Stimulated activated CD8-positive, alpha-beta memory T cell treated with anti-CD3 and anti-CD28 coated beads, Interleukin-7, amount 100 ng/mL, for 1 hour (primary cell): ENCODE measurements at places on chromosomes 13 and 19.

DNA sequence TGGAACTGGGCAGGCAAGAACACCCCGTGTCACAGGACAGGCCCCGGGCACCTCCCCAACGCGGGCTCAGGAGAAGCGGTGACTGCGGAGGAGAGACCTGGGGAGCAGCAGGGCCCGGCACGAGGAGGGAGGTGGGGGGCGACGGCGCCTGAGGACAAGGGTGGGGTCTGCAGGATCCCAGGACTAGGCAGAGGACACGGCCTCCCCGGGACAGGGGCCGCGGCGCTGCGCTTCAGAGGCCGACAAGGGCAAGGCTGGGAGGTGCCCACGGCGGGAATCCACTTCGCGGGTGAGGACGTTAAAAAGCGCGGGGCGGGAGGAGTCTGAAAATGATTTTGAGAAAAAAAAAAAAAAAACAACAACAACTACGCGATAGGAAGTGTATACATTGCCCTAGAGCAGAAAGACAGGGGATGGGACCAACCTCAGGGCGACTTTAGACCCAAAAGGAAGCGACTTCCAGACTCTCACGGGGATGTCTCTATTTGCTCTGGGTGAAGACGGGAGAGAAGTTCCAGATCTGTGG lies 44.9 kb downstream of the ZNF611 start:
- no peak for DNase-seq

GRCh38 chr19:51012661-51013190 lies 6.8 kb downstream of the KLK10 start:
- DNase-seq = no peak

GRCh38 chr13:106612688-106613087 lies 44.8 kb upstream of the ARGLU1 start:
- no peak for DNase-seq

- no peak for DNase-seq
These were observed 4.9 kb upstream of the SMIM17 start for GRCh38 chr19:56637976-56638555.

- no peak for DNase-seq
These were observed 5.8 kb upstream of the JUNB start for GRCh38 chr19:12785431-12786031.

DNA sequence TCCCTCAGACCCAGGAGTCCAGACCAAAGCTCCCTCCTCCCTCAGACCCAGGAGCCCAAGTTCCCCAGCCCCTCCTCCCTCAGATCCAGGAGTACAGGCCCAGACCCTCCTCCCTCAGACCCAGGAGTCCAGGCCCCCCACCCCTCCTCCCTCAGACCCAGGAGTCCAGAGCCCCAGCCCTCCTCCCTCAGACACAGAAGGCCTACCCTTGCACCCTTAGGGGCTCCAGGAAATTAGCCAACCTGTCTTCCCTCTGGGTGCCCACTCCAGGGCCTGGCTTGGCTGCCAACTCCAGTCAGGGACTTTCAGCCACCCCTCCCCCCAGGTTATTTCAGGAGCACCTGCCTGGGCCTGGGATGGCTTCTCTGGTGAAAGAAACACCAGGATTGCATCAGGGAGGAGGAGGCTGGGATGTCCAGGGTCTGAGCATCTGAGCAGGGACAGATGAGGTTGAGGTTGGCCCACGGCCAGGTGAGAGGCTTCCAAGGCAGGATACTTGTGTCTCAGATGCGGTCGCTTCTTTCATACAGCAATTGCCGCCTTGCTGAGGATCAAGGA lies at the start of gene FGF21:
Gene FGF21, plus strand, starts transcription at position 441 of the 558 bp plus-strand sequence. CDS start 713 bp downstream, outside the sequence.
- DNase-seq = no peak

DNA sequence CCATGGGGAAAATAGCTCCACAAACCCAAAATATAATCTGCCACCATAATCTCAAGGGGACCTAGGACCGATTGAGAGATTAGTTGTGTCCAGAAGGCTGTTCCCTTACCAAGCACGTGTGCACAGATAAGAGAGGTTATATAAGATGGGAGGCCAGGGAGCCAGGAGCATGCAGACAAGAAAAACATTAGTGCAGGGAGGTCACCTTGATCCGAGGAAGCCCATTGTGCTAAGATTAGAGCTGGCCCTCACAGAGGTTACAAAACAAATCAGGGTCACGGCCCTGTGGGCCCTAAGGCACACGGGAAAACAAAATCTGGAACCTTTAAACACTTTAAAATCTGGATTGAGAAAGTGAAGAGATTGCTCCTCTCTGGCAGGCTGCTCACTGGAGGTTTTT lies 37.7 kb downstream of the RGCC start:
- DNase-seq = no peak

DNA sequence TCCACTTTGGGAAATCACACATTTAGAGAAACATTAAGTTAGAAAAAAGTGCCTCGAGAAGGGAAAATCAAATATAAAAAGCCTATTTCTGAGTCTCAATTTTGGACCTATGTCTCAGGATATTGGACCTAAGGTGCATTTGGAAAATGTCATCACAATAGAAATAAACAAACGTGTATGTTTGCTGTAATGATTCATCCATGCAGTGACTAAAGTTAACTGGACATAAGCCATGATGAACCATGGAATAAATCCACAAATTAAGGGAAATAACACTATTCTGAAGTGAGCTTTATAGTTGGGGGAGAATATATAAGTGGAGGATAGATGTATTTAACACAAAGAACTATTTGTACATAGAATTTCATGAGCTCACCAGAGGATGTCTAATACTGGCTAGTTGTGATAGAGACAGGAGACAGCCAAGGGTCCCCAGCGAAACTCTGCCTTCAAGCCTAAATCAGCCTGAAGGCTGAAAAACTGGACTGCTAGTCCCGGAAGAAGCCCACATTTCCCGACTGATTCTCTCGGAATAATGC lies 963.3 kb upstream of the SPRY2 start:
- DNase-seq = no peak

DNA sequence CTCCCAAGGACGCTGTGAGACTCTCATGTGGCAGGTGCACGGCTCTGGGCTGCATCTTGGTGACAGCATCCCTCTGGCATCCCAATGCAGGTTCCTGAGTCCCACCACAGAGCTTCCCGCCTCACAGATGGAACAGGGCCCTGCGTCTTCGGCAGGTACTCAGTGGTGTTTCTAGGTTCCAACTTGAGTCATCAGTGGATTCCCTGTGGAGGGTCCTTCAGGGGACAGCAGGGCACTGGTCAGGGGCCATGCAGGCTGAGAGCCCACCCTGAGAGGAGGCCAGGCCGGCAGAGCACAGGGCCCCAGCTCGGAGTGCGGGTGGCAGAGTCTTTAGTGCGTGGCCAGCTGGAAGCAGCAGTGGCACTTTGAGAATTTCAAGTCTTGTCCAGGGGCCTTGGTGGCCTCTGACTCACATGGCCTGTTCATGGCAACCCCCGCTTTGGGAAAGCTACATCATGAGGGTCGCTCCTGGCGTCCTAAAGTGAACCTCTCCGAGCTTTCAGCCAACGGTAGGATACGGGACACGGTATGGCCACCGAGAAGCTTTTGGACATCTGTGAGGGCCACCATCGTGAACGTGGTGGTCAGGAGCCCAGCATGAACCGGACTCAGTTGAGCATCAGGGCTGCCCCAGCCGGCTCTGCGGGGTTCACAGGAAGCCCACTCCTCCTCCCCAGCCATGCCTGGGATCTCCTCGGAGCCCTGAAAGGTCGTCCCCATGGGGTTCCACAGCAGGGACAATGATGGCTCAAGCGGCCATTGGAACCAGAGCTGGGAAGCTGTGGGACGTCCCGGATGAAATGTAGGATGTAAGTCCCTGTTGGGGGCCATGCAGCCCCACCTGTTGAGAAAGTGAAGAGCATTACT lies 72.0 kb upstream of the MCF2L start:
- DNase-seq = no peak

DNA sequence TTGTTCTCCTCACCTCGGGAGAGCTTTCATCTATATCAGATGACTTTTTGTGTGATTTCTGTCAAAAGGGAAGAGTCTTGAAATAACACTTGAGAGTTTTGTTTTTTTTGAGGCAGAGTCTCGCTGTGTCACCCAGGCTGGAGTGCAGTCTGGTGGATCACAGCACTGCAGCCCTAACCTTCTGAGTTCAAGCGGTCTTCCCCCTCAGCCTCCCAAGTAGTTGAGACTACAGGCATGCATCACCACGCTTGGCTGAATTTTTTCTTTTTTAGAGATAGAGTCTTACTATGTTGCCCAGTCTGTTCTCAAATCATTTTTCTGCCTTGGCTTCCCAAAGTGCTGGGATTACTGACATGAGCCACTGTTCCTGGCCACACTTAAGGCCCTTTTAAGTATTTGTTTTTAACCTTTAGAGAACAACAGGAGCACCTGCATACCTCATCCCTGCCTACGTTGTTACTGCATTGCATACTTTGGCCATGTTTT lies 11.4 kb downstream of the NDFIP2 start:
- DNase-seq = no peak

DNA sequence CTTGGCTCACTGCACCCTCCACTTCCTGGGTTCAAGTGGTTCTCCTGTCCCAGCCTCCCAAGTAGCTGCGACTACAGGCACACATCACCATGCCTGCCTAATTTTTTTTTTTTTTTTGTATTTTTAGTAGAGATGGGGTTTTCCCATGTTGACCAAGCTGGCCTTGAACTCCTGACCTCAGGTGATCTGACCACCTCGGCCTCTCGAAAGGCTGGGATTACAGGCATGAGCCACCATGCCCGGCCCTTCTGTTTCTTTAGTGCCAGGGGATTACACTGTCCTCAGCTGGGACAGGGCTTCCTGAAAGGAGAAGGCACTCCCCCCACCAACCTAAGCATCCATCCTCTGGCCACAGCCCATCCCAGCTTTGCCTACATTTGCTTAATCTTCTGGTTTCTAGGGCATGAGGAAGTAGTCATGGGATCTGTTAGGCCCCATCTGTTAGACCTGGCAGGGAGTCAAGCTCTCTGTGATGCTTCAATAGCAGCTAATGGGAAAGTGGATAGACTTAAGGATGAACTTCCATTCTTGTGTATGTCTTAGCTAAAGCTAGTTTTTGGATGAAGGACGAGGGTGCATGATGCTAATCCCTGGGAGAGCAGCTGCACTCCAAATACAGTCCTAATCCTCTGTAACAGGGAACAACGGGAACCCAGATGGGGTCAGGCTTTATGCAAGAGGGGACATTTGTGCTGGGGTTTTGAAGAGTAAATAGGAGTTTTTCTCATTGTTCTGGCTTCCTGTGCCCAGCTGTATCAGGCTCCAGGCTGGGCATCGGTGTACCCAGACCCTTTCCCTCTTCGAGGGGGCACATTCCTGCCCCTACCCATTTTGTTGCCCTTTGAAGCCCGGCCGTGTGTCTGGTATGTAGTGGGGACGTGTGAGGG lies 2.6 kb downstream of the VAV1 start:
- DNase-seq = no peak

DNA sequence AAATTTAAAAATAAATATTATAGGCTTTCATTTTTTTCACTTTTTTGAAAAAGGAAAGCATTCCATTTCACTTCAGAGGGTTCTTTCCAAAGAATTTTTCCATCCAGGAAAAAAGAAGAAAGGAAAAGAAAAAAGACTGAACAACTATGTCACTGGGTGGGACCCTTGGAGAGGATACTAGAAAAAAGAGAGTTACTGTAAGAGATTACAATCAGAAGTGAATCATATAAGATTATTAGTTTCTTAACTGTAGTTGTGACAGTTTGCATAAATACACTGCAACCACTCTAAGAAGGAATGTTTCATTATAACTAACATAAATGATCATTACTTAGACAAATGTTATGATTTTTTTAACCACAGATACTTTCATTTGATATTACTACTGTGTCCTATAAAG lies 87.8 kb downstream of the KLF12 start:
- no peak for DNase-seq

DNA sequence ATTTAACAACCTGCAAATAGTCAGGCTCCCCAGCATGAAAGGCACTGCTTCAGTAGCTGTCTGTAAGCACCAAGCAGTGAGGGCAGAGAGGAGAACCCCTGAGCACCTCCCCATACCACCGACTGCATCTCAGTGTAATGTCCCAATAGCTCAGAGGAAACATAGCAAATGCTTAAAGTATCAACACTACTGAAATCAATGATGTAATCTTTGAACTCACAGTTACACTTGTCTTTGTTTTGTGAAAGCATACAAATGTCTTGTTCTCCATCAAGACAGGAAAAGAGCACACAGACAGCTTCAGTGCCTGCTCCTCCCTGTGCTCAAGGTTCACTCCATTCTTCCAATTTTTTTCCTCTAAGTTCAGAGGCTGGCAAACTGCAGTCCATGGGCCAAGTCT lies 94.7 kb downstream of the IRS2 start:
- no peak for DNase-seq

GRCh38 chr19:5967571-5967970 lies 10.4 kb downstream of the RANBP3 start:
- DNase-seq = no peak

GRCh38 chr13:94247890-94248289 lies 231.6 kb downstream of the DCT start:
- no peak for DNase-seq

- DNase-seq = no peak
These were observed 233.5 kb downstream of the EFNB2 start for GRCh38 chr13:106302011-106302410.

GRCh38 chr19:51480590-51480989 lies 2.3 kb downstream of the CEACAM18 start:
- DNase-seq = no peak

DNA sequence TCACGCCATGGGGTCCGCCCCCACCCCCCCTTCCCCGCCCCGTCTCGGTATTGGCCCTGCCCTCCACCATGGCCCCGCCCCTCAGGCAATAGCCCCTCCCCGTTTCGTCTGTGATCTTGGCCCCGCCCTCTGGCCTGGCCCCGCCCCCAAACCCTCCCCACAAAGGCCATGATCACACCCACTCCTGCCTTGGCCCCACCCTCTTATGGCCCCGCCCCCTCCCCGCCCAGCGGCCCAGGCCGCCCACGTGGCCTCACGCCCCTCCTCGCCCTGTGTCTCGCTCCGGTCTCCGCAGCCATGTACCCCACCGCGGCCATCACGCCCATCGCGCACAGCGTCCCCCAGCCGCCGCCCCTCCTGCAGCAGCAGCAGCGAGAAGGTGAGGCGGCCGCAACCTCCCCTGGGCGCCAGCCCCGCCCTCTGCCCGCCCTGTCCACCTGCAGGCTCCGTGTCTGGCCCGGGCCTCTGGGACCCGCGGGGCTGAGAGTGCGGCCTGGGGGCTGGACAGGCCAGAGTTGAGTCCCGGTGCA lies 61.3 kb downstream of the CELF5 start:
- no peak for DNase-seq

DNA sequence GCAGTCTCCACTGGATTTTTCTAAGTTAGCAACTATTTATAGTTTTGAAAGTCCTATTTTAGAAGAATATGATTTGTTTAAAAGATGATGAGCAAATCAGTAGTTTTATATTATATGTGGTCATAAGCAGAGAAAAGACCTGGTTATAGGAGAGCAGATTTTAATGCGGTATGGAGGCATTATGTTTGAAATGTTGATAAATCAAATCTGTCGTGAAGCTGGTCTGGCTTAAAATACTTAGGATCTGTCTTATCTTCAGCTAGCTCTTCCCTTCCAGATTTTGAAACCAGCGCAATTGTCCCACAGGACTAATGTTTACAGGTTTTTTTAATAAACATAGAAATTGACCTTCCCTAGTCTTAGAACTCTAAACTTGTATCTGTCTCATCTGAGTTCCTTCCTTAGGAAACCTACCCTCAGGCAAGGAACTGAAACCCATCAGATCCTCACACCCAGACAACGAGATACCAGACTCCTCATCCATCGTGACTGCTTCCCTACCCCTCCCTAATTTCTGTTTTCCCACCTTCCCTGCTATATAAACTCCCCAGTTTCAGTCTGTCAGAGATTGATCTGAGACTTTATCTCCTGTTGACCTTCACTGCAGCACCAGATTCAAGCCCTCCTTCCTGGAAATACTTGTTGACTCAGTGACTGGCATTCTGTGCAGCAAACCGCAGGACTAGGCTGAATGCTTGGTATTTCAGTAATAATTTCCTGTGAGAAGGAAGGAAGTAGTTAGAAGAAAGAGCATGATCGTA lies 37.8 kb upstream of the CXCL17 start:
- DNase-seq = no peak

- DNase-seq = no peak
These were observed 164.6 kb downstream of the TNFSF13B start for GRCh38 chr13:108433976-108434755.
